Posterior cingulate gyrus (tissue), 11 donors: ENCODE measurements at places on chromosomes 5 and 9.

- DNase-seq: no peak
Measured at GRCh38 chr5:137575847-137576246, 76.7 kb upstream of the SPOCK1 start.

DNA sequence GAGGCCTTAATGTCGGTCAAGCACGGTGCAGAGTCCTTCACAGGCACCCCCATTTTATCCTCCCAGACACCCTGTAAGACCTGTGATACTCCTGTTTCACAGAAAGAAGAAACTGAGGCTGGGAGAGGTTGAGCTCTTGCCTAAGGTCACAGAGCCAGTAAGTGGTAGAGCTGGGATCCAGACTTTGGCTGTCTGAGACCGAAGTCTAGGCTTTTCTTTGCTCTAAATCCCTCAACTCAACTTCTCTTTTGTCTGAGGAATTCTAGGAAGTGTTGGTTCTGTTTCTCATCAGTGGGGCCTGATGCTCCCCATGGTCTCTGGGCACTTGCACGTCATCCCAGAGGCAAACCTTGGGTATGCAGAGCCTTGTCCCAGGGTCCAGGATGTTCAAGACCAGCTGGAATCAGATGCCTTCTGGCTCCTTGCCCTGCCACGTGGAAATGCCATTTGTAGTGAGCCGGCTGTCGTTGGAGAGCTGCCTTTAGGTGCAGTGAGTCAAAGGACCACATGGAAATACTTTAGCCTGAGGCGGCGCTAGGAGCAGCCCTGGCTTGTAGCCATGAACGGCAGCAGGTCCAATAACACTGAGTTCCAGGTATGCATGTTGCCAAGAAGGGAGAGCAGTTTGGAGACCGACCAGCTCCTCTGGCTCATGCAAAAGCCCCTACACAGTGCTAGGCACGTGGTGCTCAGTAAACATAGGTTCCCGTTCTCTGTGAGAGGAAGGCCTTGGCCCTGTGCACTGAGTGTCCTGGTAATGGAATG lies 9.2 kb downstream of the DCANP1 start:
- no peak for DNase-seq

GRCh38 chr9:117511852-117512481 lies 97.1 kb upstream of the ASTN2 start:
- no peak for DNase-seq

GRCh38 chr5:133091034-133091433 lies 39.2 kb downstream of the HSPA4 start:
- no peak for DNase-seq

DNA sequence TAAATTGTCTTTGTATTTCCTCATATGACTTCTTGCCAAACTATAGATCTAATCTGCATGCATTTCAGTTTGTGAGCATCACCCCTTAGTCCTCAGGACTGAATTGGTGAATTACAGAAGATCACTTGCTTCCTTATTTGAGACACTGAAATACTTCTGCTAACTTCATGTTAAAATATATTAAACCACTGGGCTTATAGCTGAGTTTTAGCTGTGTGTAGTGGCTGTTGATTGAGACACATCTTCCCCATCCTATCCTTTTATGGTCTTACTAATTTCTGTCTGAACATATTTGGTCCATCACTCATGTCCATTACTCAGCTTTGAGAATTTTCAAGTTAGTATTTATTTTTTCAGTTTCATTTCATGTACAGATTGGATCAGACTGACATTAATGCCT lies 295.9 kb downstream of the PSAT1 start:
- DNase-seq: no peak

DNA sequence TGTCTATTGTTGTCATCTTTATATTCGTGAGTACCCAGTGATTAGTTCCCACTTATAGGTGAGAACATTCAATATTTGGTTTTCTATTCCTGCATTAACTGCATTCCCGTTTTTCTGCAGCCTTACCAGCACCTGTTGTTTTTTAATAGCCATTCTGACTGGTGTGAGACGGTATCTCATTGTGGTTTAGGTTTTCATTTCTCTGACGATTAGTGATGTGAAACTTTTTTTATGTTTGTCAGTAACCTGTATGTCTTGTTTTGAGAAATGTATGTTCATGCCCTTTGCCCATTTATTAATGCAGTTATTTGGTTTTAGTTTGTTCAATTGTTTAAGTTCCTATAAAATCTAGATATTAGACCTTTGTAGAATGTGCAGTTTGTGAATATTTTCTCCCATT lies 546.0 kb upstream of the RORB start:
- DNase-seq: no peak

GRCh38 chr9:72315510-72316311 lies 49.3 kb downstream of the ZFAND5 start:
- DNase-seq: no peak

DNA sequence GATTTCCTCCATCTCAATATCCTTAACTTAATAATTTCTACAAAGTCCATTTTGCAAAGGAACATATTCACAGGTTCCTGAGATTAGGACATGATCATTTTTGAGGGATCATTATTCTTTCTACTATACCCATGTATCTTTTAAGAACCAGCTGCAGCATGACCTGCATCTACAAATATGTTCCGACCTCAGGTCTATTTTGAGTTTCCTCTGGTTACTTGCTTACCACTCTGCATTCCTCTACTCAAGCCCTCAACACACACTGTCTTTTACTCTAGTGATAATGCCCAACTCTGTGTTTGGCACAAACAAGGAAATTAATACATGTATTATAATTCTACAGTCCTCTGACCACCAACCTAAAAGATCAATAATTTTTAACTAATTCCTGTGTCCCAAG lies 386.1 kb downstream of the DNAH5 start:
- no peak for DNase-seq

DNA sequence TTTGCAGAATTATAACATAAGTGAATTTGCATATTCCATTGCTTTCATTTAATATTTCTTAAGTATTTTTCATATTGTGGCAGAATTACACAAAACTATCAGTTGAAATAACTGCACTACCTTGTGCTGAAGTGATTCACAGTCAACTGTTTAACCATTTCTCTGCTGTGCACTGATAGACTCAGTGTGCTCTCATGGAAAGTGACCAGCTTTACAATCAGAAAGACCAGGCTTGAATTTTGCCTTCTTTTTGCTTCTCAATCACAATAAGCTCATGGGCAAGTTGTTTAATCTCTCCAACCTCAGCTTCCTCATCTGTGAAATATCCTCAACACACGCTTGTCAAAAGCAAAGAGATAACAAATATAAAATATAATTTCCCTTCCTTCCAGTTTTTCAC lies 18.3 kb downstream of the CDK5RAP2 start:
- DNase-seq: no peak

- DNase-seq: peak; percentile 56
Measured at GRCh38 chr9:70046274-70047070, 2.8 kb downstream of the MAMDC2 start.

GRCh38 chr5:106796081-106796480 lies 874.7 kb downstream of the EFNA5 start:
- no peak for DNase-seq

- DNase-seq: no peak
Measured at GRCh38 chr5:68169903-68170302, 45.7 kb upstream of the PIK3R1 start.

DNA sequence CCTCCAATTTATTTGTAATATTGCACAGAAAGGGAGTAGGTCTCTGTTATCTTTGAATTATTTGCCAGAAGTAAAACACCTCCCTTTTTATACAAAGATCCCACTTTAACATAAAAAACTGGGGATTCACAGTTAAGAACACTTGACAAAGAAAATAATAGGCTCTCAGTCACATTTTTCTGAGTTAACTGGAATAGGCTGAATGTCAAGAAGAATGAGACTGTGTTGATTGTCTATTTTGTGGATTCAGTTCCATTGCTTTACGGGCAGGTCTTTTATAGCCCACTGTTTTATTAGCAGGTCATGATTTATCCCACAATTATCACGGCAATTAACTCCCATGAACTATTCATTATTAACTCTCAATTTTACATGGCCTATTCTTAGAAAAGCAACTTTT lies 427.4 kb downstream of the CTNND2 start:
- no peak for DNase-seq

GRCh38 chr5:131720714-131721113 lies 76.1 kb downstream of the FNIP1 start:
- DNase-seq: no peak

- DNase-seq: no peak
Measured at GRCh38 chr9:125932012-125932411, 184.8 kb downstream of the PBX3 start.

DNA sequence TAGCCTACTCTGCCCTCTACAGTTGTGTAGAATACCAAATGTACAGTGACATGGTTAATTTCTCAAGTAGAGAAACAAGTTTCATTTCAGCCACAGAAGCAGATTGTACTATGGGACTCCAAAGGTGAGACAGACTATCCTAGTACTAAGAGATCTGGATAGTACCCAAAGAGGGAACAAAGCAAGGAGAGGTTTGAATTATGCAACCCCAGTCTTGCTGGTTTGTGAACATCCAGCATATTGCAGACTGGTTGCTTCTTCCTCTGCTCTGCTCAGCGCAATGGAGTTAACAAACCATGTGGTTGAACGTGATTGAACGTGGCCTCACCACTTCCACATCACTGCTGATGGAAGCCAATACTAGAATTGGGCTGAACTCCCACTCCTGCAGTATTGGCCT lies 43.3 kb upstream of the ALDOB start:
- no peak for DNase-seq

- no peak for DNase-seq
Measured at GRCh38 chr9:68949271-68950000, 64.5 kb downstream of the PRKACG start.
